ENCODE measurements at places on chromosomes 2 and 18.

- DNase-seq: no peak
Measured at GRCh38 chr2:213101692-213102460, 49.5 kb downstream of the IKZF2 start.

- no peak for DNase-seq
Measured at GRCh38 chr2:28487258-28487657, 8.6 kb upstream of the PLB1 start.

DNA sequence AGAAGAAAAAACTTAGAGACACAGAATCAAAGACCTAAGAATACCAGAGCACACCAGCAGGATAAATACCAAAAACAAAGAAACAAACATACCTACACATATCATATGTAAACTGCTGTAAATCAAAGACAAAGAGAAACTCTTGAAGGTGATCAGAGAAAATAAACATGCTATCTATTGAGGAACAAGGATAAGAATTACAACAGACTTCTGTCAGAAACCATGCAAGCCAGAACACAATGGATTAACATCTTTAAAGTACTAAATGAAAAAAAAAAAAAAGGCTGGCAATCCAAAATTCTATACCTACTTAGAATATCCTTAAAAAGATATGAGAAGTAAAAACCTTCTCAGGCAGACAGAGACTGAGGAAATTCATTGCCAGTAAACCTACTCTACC is 51.6 kb upstream of the MGAT4A start:
- no peak for DNase-seq

DNA sequence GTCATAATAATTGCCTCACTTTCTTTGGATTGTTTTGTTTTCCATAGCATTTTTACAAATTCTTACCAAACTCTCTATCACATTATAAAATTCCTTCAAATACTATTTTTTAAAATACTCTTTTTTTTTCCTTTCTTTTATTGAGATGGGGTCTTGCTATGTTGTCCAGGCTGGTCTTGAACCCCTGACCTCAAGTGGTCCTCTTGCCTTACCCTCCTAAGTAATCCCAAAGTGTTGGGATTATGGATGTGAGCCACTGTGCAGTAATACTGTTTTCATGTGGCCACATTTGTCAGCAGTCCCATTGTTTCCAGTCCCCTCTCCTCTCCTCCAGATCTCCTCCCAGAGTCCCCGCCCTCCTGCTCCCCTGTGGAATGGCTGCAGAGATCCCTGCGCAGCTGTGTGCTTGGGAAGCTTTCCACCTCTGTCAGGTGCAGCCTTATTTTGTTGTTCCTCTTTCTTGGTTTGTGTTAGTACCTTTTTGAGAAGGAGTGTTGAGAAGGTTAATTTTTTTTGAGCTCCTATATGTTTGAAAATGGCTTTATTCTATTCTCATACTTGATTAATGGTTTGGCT is 227.3 kb downstream of the LOXHD1 start:
- no peak for DNase-seq

DNA sequence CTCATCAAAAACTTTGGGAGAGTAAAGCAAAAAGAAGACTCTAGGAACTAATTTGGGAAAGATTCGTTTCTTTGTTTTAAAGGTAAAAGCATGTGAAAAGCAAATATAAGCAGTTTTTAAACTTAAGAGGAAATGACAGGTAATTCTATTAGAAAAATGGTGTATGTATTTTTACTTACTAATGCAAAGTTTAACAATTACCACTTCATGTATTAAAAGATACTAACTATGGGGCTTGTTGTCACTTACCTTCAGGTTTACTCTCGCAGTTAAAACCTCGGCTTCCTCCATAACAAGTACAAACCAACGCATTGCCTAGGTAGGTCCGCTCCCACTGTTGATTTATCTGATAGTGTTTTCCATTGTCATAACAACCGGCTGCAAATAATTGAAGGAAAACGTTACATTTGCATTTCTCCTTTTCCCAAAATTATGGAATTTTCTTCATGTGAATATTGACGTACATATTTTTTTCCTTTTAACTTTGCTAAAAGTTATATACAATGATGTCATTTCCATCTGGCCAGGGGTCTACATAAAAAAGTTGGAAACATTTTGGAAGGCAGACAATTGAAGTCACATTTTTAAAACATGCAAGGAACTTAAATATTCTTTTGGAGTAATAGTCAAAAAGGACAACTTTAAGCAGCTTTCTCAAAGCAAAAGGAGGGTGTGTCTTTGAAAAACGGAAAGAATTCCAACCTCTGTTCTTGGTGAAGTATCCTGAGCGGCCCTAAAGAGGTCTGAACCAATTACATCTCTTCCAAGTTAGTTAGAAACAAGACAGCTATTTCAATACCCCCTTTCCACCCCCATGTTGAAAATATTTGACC is 1.2 kb downstream of the FN1 start:
- DNase-seq: no peak

GRCh38 chr2:3173031-3173430 is 204.6 kb downstream of the EIPR1 start:
- no peak for DNase-seq

DNA sequence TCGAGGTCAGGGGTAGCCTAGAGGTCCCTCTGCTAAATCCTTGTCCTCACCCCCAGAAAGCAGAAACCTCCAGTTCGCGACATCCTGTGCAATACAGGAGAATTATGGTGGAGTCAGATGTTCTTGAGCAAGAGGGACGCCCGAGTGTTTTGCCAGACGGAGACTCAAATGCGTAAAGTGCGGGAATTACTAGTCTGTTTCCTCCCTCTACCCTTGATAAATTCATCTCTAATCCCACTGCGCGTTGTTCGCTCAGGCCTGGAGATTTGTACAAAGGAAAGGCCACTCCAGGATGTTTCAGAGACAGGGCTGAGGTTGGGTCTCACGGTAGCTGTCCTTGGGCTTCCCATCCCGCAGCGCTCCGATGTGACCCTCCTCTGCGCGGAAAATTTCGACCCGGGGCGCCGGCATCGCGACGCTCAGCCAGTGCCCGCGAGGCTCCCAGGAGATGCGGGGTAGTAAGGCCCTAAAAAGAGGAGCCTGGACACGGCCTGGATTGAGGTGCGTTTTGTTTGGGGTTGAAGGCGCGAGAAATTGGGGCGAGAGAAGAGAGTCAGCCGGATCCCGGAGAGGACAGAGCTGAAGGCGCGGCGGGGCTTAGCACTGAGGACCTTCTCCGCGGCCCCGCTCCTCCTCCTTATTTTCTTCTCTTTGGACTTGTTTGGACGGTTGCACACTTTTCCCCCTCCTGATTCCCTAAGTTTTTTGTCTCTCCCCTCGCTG is 2.6 kb upstream of the NEUROD1 start:
- no peak for DNase-seq

GRCh38 chr2:216404010-216404618 is 8.2 kb upstream of the SMARCAL1 start:
- DNase-seq: no peak

GRCh38 chr2:40251137-40251536 is 200.8 kb downstream of the SLC8A1 start:
- DNase-seq: no peak

- no peak for DNase-seq
Measured at GRCh38 chr18:51953521-51953920, 386.5 kb upstream of the DCC start.

All from HuH-7.5 (cell line).